Activated B cell treated with CpG ODN at 0.5 μM for 24 hours (primary cell): ENCODE measurements at places on chromosomes 3 and 15.

- H3K36me3 ChIP-seq = peaks cover 80% of the 10 kb centered on the region
- no peak for DNase-seq
- H3K4me3 ChIP-seq = no peak overlapping the region
- no peak overlapping the region for H3K27ac ChIP-seq
Measured at GRCh38 chr3:107798381-107798780, 275.6 kb downstream of the BBX start.

GRCh38 chr3:106261915-106262683, 393.3 kb upstream of the CBLB start:
- DNase-seq = no peak
- H3K4me3 ChIP-seq = no peak overlapping the region
- no peaks in the 10 kb centered on the region for H3K27me3 ChIP-seq
- H3K36me3 ChIP-seq = peaks cover 7% of the 10 kb centered on the region
- no peak overlapping the region for H3K27ac ChIP-seq

GRCh38 chr3:123732447-123732846, 147.6 kb upstream of the HACD2 start:
- H3K36me3 ChIP-seq = no peaks in the 10 kb centered on the region
- no peak for DNase-seq
- no peak overlapping the region for H3K4me3 ChIP-seq
- no peaks in the 10 kb centered on the region for H3K4me1 ChIP-seq

DNA sequence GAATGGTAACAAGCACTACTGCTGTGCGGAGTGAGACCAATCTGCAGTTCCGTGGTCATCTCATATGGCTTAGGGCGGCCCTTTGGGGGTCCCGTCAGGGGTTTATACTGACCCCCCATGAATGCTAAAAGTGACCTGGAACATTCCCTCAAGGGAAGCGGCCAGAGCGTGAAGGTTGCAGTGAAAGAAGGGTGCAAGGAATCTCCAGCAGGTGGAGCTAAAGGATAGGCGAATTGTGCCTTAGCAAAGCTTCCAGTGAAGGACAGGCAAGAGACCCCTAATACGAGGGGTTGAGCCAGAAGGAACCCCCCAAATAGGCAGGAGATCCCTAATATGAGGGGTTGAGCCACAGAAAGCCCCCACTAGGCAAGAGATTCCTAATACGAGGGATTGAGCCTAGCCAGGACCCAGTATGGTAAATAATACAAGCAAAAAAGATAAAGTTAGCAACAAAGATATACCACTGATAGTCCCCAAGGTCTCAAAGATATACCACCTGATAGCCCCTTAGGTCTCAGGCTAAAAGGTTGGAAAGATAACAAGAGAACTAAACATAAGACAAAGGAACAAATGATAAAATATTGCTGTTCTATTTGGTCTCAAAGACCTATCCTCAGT, 32.8 kb downstream of the ZNF589 start:
- peaks cover 23% of the 10 kb centered on the region for H3K36me3 ChIP-seq
- no peaks in the 10 kb centered on the region for H3K27me3 ChIP-seq
- DNase-seq = peak; percentile 31
- H3K4me3 ChIP-seq = no peak overlapping the region

GRCh38 chr3:114804099-114804498, 343.0 kb downstream of the ZBTB20 start:
- H3K4me3 ChIP-seq = no peak overlapping the region
- H3K27me3 ChIP-seq = no peaks in the 10 kb centered on the region
- H3K4me1 ChIP-seq = peaks cover 15% of the 10 kb centered on the region
- peaks cover 14% of the 10 kb centered on the region for H3K36me3 ChIP-seq

DNA sequence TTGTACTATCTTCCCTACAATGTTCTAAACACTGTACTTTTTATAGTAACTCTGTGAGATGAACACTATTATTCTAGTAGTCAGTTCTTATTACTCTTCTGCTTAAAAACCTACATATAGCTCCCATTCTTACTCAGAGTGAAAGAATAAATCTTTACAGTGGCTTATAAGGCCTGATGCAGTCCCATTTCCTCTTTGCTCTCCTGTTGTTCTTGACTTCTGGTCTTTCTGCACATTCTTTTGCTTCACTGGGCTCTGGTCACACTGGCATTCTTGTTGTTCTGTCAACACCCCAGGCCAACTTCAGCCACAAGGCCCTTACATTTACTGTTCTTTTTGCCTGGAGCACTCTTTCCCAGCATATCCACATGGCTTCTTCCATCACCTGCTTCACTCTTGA, 58.2 kb upstream of the TP63 start:
- no peak overlapping the region for H3K4me3 ChIP-seq
- no peaks in the 10 kb centered on the region for H3K36me3 ChIP-seq
- no peak for DNase-seq
- peaks cover 21% of the 10 kb centered on the region for H3K4me1 ChIP-seq

GRCh38 chr3:46656778-46657556, 36.5 kb downstream of the ALS2CL start:
- no peak overlapping the region for H3K4me3 ChIP-seq
- H3K36me3 ChIP-seq = no peaks in the 10 kb centered on the region
- H3K27ac ChIP-seq = no peak overlapping the region
- no peak for DNase-seq
- H3K27me3 ChIP-seq = peaks cover 11% of the 10 kb centered on the region
- H3K4me1 ChIP-seq = peaks cover 15% of the 10 kb centered on the region

DNA sequence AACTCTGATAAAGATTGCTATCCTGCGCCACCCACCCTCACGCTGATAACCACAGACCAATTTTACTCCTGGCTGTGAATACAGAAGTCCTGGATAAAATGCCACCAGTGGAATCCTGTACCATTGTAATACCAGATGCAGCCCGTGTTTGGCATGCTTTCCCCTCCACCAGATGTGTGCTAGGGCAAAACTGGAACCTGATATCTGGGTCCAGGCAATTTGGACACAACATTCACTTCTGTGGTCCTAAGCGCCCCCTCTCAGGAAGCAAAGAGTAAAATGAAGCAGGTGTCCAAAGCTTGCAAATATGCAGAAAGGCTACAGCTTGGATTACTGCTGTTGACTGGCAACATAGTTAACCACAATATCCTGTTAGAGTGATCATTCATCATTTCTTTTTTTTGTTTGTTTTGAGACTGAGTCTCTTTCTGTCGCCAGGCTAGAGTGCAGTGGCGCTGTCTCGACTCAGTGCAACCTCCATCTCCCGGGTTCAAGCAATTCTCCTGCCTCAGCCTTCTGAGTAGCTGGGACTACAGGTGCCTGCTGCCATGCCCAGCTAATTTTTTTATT, 32.8 kb downstream of the LOXL1 start:
- no peaks in the 10 kb centered on the region for H3K36me3 ChIP-seq
- no peak overlapping the region for H3K4me3 ChIP-seq
- H3K27ac ChIP-seq = no peak overlapping the region
- no peak for DNase-seq

- DNase-seq = no peak
- H3K27me3 ChIP-seq = peaks cover 12% of the 10 kb centered on the region
- H3K4me3 ChIP-seq = no peak overlapping the region
- H3K27ac ChIP-seq = no peak overlapping the region
- no peaks in the 10 kb centered on the region for H3K4me1 ChIP-seq
Measured at GRCh38 chr3:43953814-43954692, 263.3 kb downstream of the ABHD5 start.

- no peak overlapping the region for H3K27ac ChIP-seq
- no peak overlapping the region for H3K4me3 ChIP-seq
- no peaks in the 10 kb centered on the region for H3K36me3 ChIP-seq
Measured at GRCh38 chr3:5498981-5499380, 311.5 kb downstream of the EDEM1 start.

- H3K27ac ChIP-seq = no peak overlapping the region
- H3K4me1 ChIP-seq = no peaks in the 10 kb centered on the region
- no peaks in the 10 kb centered on the region for H3K36me3 ChIP-seq
- no peak for DNase-seq
- H3K4me3 ChIP-seq = no peak overlapping the region
Measured at GRCh38 chr3:149494759-149495580, 20.5 kb downstream of the TM4SF4 start.

- DNase-seq = no peak
- H3K36me3 ChIP-seq = no peaks in the 10 kb centered on the region
- no peak overlapping the region for H3K27ac ChIP-seq
- no peaks in the 10 kb centered on the region for H3K27me3 ChIP-seq
- no peak overlapping the region for H3K4me3 ChIP-seq
Measured at GRCh38 chr3:88632226-88632625, 475.2 kb upstream of the EPHA3 start.

DNA sequence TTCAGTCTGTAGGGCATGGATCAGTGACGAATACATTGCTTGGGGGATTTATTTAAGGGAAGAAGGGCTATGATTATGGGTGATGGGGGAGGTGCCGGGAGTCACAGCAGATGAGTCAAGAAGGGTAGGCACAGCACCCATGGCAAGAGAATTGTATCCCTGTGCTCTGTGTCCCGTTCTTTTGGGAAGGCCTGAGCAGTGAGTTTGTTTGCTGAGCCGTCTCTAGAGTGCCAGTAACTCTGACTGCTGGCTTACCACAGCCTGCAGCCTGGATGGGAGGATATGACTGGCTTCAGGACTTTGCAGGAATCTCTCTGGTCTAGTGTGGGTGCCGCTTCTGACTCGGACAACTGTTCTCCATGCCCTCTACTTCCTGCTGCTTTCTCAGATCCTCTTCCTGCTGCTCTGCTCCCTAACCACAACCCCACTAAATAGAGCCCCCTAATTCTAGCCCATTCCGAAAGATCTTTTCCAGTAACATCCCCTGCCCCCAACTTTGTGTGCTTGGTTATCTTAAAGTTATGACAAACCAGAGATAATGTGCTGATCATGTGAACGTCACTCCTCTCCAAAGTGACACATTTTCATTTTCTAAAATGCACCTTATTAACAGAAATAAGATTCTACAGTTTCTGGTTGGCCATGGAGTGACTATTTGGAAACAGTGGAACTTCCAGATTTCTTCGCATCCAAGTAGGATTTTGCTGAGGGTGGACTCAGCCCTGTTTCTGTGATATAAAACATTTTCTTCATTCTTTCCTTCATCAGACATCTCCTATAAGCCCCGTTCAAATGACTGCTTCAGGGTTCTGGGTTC, 239.0 kb downstream of the SLCO3A1 start:
- no peak overlapping the region for H3K4me3 ChIP-seq
- H3K4me1 ChIP-seq = peaks cover 7% of the 10 kb centered on the region
- H3K27me3 ChIP-seq = peaks cover 3% of the 10 kb centered on the region
- H3K27ac ChIP-seq = no peak overlapping the region
- no peak for DNase-seq
- H3K36me3 ChIP-seq = no peaks in the 10 kb centered on the region

- peaks cover 23% of the 10 kb centered on the region for H3K36me3 ChIP-seq
- peak overlapping the region; percentile 86 for H3K27ac ChIP-seq
- DNase-seq = no peak
- peaks cover 1% of the 10 kb centered on the region for H3K27me3 ChIP-seq
- H3K4me1 ChIP-seq = peaks cover 33% of the 10 kb centered on the region
Measured at GRCh38 chr3:161221806-161222600, 892 bp downstream of the NMD3 start.

- no peak for DNase-seq
- no peak overlapping the region for H3K4me3 ChIP-seq
- H3K4me1 ChIP-seq = no peaks in the 10 kb centered on the region
- H3K27me3 ChIP-seq = peaks cover 6% of the 10 kb centered on the region
- no peaks in the 10 kb centered on the region for H3K36me3 ChIP-seq
Measured at GRCh38 chr3:11757441-11757875, 89.2 kb downstream of the TAMM41 start.

GRCh38 chr15:86159468-86159867, 79.8 kb downstream of the AGBL1 start:
- H3K4me1 ChIP-seq = no peaks in the 10 kb centered on the region
- H3K27ac ChIP-seq = no peak overlapping the region
- no peaks in the 10 kb centered on the region for H3K27me3 ChIP-seq

DNA sequence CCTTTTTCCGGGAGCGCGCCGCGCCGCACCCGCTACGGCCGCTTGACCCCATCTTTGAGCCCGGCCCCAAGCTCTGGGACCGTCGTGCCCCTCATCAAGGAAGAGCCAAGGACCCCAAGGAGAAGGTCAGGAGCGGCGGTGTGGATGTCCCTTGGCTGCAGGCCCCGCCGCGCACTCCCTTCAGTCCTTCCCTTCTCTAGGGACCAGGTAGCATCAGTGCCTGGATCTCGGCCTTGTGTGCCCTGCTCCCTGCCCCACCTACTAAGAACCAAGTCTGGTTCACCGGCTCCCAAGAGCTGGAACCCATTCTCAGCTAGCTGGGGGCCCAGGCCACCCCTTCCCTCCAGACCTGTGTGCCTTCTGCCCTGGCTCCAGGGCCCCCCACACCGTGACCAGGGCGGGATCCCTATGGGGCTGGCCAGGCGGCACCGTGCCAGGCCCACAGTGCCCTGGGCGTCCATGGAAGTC, 69.3 kb upstream of the CGNL1 start:
- H3K4me1 ChIP-seq = peaks cover 78% of the 10 kb centered on the region
- no peak for DNase-seq
- no peaks in the 10 kb centered on the region for H3K27me3 ChIP-seq
- H3K4me3 ChIP-seq = peak overlapping the region; percentile 90

DNA sequence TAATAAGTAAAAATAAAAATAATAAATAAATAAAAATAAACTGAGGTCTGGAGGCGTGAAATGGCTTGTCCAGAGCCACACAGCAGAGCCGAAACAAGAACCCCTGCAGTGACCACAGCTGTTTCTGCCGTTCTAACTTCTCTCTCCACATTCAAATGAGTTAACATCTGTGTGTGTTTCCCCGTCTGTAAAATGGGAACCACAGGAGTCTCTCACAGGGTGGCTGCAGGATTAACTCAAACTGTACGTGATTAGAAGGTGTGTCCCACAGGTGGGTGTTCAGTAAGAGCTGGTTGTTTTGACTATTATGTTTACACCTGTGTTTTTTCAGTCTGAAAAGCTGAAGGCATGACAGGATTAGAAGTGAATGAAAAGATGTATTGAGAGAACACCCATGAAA, 27.0 kb upstream of the MUC4 start:
- no peaks in the 10 kb centered on the region for H3K36me3 ChIP-seq
- H3K4me3 ChIP-seq = no peak overlapping the region
- H3K27me3 ChIP-seq = peaks cover 8% of the 10 kb centered on the region
- no peak for DNase-seq
- H3K27ac ChIP-seq = no peak overlapping the region

GRCh38 chr3:46091046-46091445, 63.8 kb upstream of the XCR1 start:
- no peaks in the 10 kb centered on the region for H3K27me3 ChIP-seq
- H3K36me3 ChIP-seq = no peaks in the 10 kb centered on the region
- no peak overlapping the region for H3K27ac ChIP-seq
- H3K4me3 ChIP-seq = no peak overlapping the region
